T-helper 1 cell (primary cell): ENCODE measurements at places on chromosomes 13 and 19.

- no peak for DNase-seq
Measured at GRCh38 chr19:45874620-45874966, 10.5 kb downstream of the FOXA3 start.

GRCh38 chr13:102651892-102652291 is 43.0 kb downstream of the METTL21C start:
- DNase-seq = no peak

GRCh38 chr13:77139306-77139705 is 112.3 kb upstream of the FBXL3 start:
- DNase-seq = no peak

DNA sequence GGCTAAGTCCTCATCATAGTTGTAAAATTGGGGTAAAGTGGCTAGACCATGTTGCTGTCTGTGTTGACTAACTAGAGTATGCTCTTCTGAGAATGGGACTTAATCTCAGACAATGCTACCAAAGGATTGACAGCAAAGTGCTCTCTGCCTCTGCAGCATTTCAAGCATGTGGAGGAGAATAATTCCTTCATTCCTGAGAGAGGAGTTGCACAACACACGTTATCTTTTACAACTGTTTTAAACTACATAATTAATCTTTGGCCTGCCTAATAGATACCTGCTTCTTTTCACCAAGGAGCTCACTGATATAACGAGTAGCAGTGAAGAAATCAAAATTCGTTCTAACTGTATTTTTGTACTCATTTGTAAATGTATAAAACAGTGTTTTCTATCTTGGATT is 2172.2 kb downstream of the PCDH9 start:
- no peak for DNase-seq

DNA sequence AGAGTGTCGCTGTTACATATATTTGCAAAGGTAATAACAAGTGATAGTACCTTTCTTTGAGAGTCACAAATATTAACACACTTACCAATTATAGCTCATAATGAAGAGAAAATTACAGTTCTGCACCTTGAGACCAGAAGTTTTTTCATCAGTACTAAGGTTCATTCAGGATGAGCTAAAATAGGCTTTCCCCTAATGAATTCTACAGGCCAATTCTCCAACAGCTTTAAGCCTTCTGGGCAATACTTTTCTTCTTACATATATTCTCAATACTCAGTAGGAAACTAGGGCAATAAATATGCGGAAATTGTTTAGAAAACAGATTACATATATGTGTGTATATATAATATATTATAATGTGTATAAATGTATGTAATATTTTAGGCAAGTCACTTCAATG is 2672.8 kb upstream of the PCDH20 start:
- no peak for DNase-seq
